ENCODE measurements at places on chromosomes 16 and 17.
A peak's percentile ranks its signal among the peaks of the same experiment; 100 is the strongest.

DNA sequence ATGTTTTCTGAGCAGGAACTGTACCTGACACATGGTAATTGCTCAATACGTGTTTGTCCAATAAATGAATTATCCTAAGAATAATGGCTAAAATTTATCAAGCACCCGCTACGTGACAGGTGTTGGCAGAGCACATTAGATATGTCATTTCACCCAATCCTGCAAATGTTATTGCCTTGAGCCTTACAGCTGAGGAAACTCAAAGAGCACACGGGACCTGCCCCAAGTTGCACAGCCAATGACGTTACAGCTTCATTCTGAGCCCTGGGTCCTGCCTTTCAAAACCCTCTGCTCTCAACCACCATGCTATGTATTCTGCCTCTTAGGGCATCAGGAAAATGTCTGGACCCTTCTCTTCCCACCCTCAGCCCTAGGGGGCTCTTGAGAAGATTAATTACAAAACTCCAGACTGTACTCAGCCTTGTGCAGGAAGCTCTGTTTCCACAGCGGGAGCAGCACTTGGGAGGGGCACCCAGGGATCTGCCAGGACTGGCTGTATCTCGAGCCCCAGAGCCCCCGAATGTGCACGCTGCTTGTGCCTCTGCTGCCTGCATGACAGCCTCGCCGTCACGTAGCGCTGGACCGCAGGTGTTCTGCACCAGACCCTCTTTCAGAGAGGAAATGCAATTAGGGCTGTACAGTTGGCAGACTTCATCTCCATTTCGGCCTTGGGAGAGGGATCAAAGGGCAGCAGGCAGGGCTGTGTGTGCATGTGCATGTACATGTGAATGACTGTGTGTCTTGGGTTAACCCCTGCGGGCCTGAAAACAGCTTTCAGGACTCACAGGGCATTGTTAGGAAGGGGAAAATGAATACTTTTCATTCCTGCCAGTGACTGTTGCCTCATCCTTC is 71.6 kb downstream of the GPR139 start:
- H3K27me3 ChIP-seq, result no peaks in the 10 kb centered on the region
- no peak for DNase-seq
- no peak overlapping the region for H3K4me3 ChIP-seq
- H3K4me1 ChIP-seq, result no peaks in the 10 kb centered on the region

GRCh38 chr16:74713325-74713724 is 12.7 kb upstream of the MLKL start:
- no peaks in the 10 kb centered on the region for H3K4me1 ChIP-seq
- no peak for DNase-seq
- H3K4me3 ChIP-seq, result no peak overlapping the region
- H3K36me3 ChIP-seq, result no peaks in the 10 kb centered on the region

- no peak overlapping the region for H3K4me3 ChIP-seq
- peaks cover 23% of the 10 kb centered on the region for H3K4me1 ChIP-seq
- no peaks in the 10 kb centered on the region for H3K27me3 ChIP-seq
- no peak for DNase-seq
Observed at GRCh38 chr17:3918372-3919122, 2.3 kb upstream of the P2RX1 start.

DNA sequence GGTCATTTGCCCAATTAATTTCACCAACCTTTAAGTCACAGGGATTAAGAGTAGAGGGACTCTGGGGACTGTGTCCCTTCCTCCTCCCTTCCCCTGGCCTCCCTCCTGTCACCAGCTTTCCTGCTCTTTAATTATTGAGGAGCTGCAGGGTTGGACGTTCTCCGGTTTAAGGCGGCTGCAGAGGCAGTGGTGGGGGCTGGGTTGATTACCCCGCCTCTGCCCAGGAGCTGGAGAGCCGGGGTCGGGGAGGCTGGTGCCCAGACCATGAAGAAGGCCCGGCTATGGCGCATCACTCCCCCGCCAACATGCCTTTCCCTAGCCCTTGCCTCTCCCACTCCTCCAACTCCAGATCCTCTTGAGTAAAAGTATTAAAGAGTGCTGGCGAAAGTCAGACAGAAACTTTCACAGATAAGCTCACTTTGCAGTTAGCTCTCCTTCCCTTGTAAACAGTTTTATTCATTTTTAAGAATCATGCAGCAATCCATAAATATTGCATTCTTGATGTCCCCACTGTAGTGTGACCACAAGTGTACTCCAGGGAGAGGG is 1.1 kb upstream of the FOXJ1 start:
- no peak for DNase-seq
- H3K4me1 ChIP-seq, result peaks cover 53% of the 10 kb centered on the region
- H3K27ac ChIP-seq, result peak overlapping the region; percentile 57
- H3K27me3 ChIP-seq, result no peaks in the 10 kb centered on the region
- no peaks in the 10 kb centered on the region for H3K36me3 ChIP-seq

DNA sequence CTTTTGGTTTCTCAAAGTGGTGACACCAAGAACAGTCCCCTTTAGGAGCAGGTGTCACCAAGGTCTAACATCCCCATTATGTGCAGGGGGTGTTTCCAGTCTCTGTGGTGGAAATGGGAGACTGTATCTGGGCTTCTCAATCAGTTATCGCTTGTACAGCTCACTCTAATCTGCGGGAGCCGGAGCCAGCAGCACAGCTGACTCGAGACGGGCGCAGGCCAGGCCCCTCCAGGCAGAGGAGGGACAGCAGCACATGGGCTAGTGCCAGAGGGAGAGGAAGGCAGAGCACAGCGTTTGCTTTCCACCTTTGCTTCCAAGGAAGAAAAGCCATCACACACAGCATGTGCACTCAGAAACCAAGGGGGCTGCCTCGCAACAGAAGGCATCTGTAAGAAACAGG is 91.2 kb upstream of the CREBBP start:
- H3K4me3 ChIP-seq, result no peak overlapping the region
- no peaks in the 10 kb centered on the region for H3K4me1 ChIP-seq
- H3K36me3 ChIP-seq, result no peaks in the 10 kb centered on the region
- no peak overlapping the region for H3K27ac ChIP-seq

DNA sequence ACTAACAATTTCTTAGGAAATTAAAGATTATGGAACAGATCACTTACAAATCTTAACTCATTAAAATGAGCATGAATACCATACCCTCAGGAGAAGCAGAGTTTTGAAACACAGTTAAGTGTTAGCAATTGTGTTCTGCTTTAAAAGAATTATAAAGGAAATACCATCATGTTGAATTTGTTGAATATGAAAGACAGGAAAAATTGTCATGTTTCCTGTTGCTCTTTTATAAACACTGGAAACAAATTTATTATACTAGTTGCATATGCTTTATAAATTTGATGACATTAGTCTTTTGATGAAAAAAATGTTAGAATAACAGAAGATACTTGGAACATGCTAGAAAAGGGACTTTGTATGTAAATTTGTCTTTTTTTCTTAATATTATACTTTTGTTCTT is 59.7 kb downstream of the VMP1 start:
- H3K27me3 ChIP-seq, result no peaks in the 10 kb centered on the region
- H3K27ac ChIP-seq, result no peak overlapping the region
- no peak for DNase-seq
- peaks cover 17% of the 10 kb centered on the region for H3K36me3 ChIP-seq
- H3K4me3 ChIP-seq, result no peak overlapping the region

GRCh38 chr17:41420134-41420533 is 4.3 kb downstream of the KRT37 start:
- peaks cover 8% of the 10 kb centered on the region for H3K27me3 ChIP-seq
- no peaks in the 10 kb centered on the region for H3K36me3 ChIP-seq
- no peak for DNase-seq
- no peak overlapping the region for H3K27ac ChIP-seq
- no peak overlapping the region for H3K4me3 ChIP-seq

- no peaks in the 10 kb centered on the region for H3K36me3 ChIP-seq
- peak; percentile 35 for DNase-seq
- no peak overlapping the region for H3K4me3 ChIP-seq
- H3K27ac ChIP-seq, result no peak overlapping the region
- no peaks in the 10 kb centered on the region for H3K27me3 ChIP-seq
- no peaks in the 10 kb centered on the region for H3K4me1 ChIP-seq
Observed at GRCh38 chr17:36755586-36755985, 154.2 kb downstream of the MRM1 start.

GRCh38 chr17:2705263-2705662 is 6.3 kb downstream of the CLUH start:
- no peak for DNase-seq
- H3K4me1 ChIP-seq, result peaks cover 32% of the 10 kb centered on the region
- H3K4me3 ChIP-seq, result no peak overlapping the region
- H3K36me3 ChIP-seq, result peaks cover 53% of the 10 kb centered on the region
- no peak overlapping the region for H3K27ac ChIP-seq

DNA sequence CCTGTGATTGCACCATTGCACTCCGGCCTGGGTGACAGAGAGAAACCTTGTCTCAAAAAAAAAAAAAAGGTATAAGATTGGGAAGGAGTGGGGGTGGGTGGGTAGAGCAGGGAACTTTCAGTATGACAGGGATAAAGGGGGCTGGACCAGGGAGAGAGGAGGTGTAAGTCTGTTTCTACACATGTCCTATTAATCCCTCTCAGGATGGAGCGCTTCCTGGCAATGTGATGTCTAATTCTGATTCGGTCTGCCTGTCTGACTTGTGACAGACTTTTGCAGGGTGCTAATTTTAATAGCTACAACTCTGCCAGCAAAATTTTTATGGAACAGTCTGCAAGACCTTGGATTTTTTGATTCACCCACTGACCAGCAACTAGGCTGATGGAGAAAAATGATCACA is 53.8 kb upstream of the SLC25A19 start:
- H3K27ac ChIP-seq, result peak overlapping the region; percentile 73
- no peaks in the 10 kb centered on the region for H3K27me3 ChIP-seq
- DNase-seq, result no peak
- peaks cover 6% of the 10 kb centered on the region for H3K36me3 ChIP-seq

GRCh38 chr16:57683636-57684545 is 10.7 kb upstream of the DRC7 start:
- peaks cover 6% of the 10 kb centered on the region for H3K4me1 ChIP-seq
- H3K27me3 ChIP-seq, result no peaks in the 10 kb centered on the region
- no peak overlapping the region for H3K27ac ChIP-seq
- no peak overlapping the region for H3K4me3 ChIP-seq

GRCh38 chr16:14105760-14106375 is 34.7 kb downstream of the MRTFB start:
- H3K27ac ChIP-seq, result no peak overlapping the region
- no peaks in the 10 kb centered on the region for H3K27me3 ChIP-seq
- H3K4me1 ChIP-seq, result no peaks in the 10 kb centered on the region

- H3K4me1 ChIP-seq, result no peaks in the 10 kb centered on the region
- no peak overlapping the region for H3K4me3 ChIP-seq
- no peak overlapping the region for H3K27ac ChIP-seq
- H3K36me3 ChIP-seq, result no peaks in the 10 kb centered on the region
- no peak for DNase-seq
Observed at GRCh38 chr16:58464047-58464915, 35.7 kb upstream of the NDRG4 start.

GRCh38 chr17:50594128-50594823 is 33.8 kb downstream of the CACNA1G start:
- H3K27me3 ChIP-seq, result peaks cover 11% of the 10 kb centered on the region
- no peaks in the 10 kb centered on the region for H3K36me3 ChIP-seq
- no peaks in the 10 kb centered on the region for H3K4me1 ChIP-seq
- no peak for DNase-seq
- H3K4me3 ChIP-seq, result no peak overlapping the region

- H3K27me3 ChIP-seq, result no peaks in the 10 kb centered on the region
- H3K36me3 ChIP-seq, result no peaks in the 10 kb centered on the region
- no peaks in the 10 kb centered on the region for H3K4me1 ChIP-seq
- no peak overlapping the region for H3K27ac ChIP-seq
Observed at GRCh38 chr17:71273441-71273840, 847.4 kb upstream of the SOX9 start.
